ENCODE measurements at places on chromosomes 4 and X. TPM values are rescaled to one million over a fixed set of nuclear protein-coding genes. Genes with fewer than 3 reads are reported as not detected.

RNF212 gene
- not detected for total RNA-seq

ALAS2 gene
- not detected for total RNA-seq

MEPE gene
- total RNA-seq: 0.24 TPM

TMSB15B gene
- 23.2 TPM for total RNA-seq

PFKFB1 gene
- not detected for total RNA-seq

RHOXF1 gene
- not detected for total RNA-seq

SERPINA7 gene
- not detected for total RNA-seq

RASSF6 gene
- not detected for total RNA-seq

Data from SJSA1 (cell line).